ENCODE measurements at places on chromosomes 3 and 15.

GRCh38 chr15:52006702-52007340 is 12.2 kb upstream of the MAPK6 start:
- no peak for DNase-seq

- no peak for DNase-seq
Measured at GRCh38 chr15:73858062-73858461, 15.3 kb upstream of the TBC1D21 start.

DNA sequence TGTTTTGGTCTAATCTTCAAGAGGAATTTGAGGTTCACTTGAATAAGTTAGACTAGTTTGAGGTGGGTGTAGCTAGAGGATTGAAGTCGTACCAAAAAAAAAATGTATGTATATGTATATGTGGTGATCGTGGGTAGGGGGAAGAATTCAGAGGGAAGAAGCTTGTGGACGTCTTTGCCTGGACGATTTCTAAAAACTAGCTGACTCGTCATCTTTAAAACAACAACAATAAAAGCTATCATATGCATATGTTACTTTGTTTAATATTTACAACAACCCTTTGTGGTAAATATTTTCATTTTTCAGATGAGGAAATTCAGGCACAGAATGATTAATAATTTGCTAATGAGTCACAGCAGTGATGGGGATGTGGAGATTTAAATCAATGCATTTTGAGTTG is 18.1 kb downstream of the RNF111 start:
- no peak for DNase-seq

DNA sequence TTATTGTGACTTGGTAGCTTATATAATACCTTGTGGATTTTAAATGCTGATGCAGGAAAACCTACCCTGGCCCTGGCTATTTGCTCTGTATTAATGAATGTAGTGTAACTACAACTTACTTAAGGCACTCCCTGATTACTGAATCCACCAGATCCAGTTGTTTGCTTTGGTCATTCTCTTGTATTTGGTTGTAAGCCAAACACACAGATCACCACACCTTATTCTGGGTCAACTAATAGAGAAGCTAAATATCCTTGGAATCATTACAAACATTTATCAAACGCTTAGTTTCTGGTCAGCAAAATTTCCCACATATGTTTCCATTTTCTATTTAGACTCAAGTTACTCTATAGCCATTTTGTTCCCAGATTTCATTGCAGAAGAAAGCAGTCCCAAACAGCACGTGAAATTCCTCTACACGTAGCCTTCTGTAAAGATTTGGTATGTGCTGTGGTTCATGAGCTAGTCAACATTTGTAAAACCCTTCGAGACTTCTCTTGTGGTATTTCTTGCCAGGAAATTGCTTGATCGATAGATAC is 322.6 kb downstream of the MEX3B start:
- no peak for DNase-seq
